ENCODE measurements at places on chromosomes 2 and 18.

GRCh38 chr2:31433541-31433940 is 19.0 kb upstream of the XDH start:
- no peak for DNase-seq

DNA sequence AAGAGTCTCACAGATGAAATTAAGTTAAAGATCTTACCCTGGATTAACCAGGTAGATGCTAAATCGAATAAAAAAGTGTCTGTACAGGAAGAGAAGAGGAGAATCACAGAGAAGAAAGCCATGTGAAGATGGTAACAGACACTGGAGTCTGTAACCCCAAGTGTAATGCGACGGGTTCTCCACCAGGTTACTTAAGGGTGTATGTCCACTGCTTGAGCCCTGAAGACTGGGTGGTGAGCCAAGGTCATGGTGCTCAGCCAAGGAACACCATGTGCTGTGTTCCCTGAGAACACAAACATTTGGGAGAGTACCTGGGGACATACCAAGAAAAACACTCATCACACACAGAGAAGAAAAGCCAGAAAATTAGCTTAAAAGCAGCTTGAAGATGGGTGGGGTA is 8.2 kb upstream of the ACADL start:
- no peak for DNase-seq

DNA sequence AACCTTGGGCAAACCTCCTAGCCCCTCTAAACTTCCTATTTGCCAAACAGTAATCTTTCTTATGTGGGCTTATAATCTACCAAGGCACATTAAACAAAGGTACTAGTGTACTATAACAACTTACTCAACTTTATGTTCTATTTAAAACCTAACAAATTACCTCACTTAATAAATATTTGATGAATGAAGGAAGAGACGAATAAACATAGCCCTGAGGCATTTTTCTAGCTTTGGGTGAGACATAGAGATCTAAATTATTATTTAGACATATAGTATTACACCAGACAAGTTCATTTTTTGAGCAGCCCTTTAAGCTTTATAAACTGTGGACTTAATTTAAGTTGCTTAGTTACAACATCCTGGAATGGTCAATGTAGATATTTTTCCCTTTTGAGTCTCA is 104.6 kb downstream of the UNC80 start:
- no peak for DNase-seq

GRCh38 chr2:58194458-58194857 is 46.7 kb downstream of the FANCL start:
- no peak for DNase-seq

DNA sequence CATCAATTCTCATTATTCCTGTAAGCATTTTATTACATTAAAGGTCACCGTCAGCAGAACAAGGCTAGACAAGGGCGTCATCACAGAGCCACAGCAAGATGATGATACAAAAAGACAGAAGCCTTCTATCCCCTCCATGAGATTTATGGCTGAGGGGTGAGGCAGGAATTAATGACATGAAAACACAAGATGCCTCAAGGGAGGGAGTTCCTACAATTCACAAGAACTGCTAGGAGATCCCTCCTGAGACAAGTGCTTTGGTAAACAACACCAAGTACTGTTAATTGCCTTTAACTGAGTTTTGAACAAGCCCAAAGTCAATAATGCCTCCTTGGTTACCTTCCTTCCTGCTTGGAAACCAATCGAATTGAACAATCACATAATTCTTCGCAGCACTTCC is 14.1 kb downstream of the ADD2 start:
- no peak for DNase-seq
